ENCODE measurements at places on chromosomes 11 and 22. TPM values are rescaled to one million over a fixed set of nuclear protein-coding genes. Genes with fewer than 3 reads are reported as not detected.

DNA sequence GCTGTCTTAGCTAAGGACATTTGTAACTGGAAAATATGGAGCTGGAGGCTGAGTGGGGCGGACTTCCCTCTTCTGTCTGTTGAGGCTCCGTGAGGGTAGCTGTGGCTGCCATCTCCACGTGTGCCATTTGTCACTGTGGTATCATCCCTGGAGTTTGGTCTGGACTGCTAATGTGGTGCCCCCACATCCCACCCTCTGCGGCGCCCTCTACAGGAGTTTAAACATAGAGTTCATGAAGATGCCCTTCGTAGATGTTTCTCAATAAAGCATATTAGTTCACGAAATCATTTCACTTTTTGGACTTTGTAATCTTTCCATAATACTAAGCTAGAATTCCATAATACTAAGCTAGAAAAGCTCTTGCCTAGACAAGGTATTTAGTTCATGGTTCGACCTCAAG, 52.4 kb downstream of the TECTA start:
- H3K27me3 ChIP-seq: no peaks in the 10 kb centered on the region
- H3K4me1 ChIP-seq: no peaks in the 10 kb centered on the region
- H3K4me3 ChIP-seq: no peak overlapping the region
- H3K36me3 ChIP-seq: no peaks in the 10 kb centered on the region
- no peak for DNase-seq
- H3K27ac ChIP-seq: no peak overlapping the region

GRCh38 chr22:38402204-38402603, 52.8 kb downstream of the KCNJ4 start:
- H3K4me1 ChIP-seq: peaks cover 25% of the 10 kb centered on the region
- H3K36me3 ChIP-seq: no peaks in the 10 kb centered on the region
- DNase-seq: no peak
- no peak overlapping the region for H3K4me3 ChIP-seq
- no peak overlapping the region for H3K27ac ChIP-seq

GRCh38 chr11:10751581-10751940, 515 bp downstream of the CTR9 start:
- no peak for DNase-seq
- peak overlapping the region; percentile 94 for H3K4me3 ChIP-seq
- no peaks in the 10 kb centered on the region for H3K4me1 ChIP-seq
- H3K36me3 ChIP-seq: no peaks in the 10 kb centered on the region
- peak overlapping the region; percentile 93 for H3K27ac ChIP-seq

DNA sequence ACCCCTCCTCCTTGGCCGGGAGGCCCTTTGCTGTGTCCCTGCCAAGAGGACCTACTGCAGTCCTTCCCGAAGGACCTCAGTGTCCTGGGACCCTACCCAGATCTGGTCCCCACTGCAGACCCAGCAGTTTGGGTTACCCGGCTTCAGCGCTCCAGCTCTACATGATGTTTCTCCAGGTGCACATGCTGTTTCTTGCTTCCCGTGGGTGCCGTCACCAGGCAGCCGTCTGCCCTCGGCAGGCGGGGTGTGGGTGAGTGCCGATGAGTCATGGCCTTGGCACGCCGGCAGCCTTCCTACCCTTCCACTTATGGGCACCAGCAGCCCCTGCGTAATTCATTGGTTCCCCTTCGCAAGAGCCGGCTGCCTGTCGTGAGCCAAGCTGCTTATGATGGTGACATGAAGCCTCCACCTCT, 101.8 kb downstream of the BCR start:
- peaks cover 44% of the 10 kb centered on the region for H3K4me1 ChIP-seq
- no peak overlapping the region for H3K4me3 ChIP-seq
- H3K36me3 ChIP-seq: peaks cover 91% of the 10 kb centered on the region
- peak overlapping the region; percentile 71 for H3K27ac ChIP-seq
- DNase-seq: no peak
- H3K27me3 ChIP-seq: no peaks in the 10 kb centered on the region

DNA sequence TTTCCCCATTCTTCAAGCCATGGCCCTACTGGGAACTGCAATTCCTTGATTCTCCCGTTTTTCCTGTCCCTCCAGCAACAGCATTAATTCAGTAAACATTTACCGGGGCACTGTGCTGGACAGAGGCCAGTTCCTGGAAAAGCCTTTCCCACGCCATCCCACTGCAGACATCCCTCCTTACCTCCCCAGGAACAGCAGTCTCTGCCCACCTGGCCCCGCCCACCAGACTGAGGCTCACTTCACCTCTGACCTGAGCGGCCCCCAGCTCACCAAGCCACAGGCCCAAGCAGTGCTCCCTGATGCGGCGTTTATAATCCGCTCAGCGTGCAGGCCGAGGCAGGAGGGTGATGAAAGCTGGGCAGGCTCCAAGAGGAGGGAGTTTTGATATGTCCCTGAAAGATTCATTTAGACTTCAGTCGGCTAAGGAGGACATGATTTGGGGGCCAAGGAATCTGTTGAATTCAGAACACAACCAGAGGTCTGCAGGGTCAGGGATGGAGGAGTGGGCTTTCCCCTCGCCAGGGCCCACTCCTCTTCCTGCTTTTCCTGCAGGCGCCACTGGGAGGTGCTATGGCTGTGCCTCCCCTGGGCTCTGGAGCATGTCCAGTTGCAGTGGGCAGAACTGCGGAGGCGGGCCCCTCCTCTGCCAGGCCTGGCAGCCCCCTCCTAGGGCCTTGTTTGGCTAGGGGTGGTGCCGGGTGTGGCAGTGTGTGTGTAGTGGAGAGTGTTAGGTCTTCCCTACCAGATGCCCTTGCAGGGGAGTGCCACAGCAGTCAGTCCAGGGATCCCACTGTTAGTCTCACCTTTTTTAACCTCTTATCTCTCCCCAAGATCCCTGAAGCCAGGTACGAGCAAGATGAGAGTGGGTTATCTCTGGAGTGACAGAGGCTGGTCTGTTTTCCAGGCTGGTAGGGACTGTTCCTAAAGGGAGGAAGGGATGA, 1.4 kb upstream of the TAGLN start:
- H3K36me3 ChIP-seq: no peaks in the 10 kb centered on the region
- DNase-seq: peak; percentile 65
- H3K4me1 ChIP-seq: peaks cover 19% of the 10 kb centered on the region
- H3K27me3 ChIP-seq: no peaks in the 10 kb centered on the region
- no peak overlapping the region for H3K4me3 ChIP-seq

DNA sequence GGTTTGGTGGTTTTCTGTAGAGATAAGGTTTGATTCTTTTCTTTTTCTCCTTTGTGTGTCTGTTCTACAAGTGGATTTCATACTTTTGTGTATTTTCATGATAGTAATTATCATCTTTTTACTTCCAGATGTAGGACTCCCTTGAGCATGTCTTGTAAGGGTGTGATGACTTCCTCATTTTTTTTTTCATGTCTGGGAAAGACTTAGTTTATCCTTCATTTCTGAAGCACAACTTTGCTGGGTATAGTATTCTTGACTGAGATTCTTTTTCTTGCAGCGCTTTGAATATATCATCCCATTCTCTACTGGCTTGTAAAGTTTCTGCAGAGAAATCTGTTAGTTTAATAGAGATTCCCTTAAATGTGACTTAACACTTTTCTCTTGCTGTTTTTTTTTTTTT, 32.9 kb downstream of the MADD start:
- no peak overlapping the region for H3K4me3 ChIP-seq
- no peak for DNase-seq
- H3K4me1 ChIP-seq: no peaks in the 10 kb centered on the region

GRCh38 chr11:23679981-23680380, 816.9 kb upstream of the LUZP2 start:
- H3K4me1 ChIP-seq: no peaks in the 10 kb centered on the region
- H3K27ac ChIP-seq: no peak overlapping the region
- DNase-seq: no peak
- H3K4me3 ChIP-seq: no peak overlapping the region
- no peaks in the 10 kb centered on the region for H3K27me3 ChIP-seq

DNA sequence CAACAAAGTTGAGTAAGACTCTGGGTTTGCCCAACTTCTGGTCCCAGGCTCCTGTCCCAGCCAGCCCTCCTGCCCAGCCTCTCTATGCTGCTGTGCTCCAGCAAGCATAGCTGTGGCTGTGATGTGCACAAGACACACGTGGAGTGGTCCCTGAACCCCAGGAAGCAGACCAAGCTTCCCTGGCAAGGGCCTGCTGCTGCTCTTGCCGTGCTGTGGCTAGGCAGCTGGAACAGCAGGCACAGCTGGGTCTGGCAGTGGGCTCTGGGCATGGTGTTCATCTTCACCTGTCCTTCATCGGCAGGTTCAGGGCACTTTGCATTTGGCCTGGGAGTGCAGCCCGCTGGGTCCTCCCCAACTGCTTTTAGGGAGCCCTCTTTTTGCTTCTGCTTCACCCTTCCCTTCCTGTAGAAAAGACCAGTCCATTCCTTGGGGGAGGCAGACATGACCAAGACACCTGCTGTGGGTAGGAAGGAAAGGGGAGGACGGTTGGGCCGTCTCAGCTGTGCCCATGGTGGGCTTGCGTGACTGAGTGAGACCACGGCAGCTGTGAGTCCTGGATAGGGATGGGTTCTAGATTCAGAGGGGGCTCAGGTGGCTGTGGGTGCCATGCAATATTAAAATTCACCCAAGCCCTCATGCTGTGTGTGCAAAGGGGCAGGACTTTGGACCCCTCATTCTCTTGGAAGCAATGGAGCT, 26.1 kb upstream of the ETS1 start:
- no peak overlapping the region for H3K27ac ChIP-seq
- H3K36me3 ChIP-seq: no peaks in the 10 kb centered on the region
- H3K27me3 ChIP-seq: no peaks in the 10 kb centered on the region
- no peak overlapping the region for H3K4me3 ChIP-seq

DNA sequence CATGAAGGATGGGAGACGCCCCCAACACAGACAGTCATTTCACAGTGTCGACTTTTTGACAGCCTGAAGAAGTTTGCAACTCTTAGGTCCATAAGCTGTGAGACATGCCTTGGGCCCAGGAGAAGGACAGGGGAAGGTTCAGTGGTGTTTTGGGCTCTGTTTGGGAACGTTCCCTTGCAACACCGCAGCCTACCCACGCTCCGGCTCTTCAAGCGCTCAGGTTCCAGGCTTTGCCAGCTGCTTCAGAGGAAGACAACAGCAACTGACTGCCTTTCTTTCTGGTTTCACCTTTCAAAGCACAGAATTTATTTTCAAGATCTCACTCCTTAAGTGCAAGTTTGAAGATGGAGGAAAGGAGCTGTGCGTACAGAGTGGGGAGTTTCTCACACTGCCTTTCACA, 575.8 kb upstream of the B3GAT1 start:
- no peak for DNase-seq
- H3K4me3 ChIP-seq: no peak overlapping the region
- no peaks in the 10 kb centered on the region for H3K36me3 ChIP-seq

- DNase-seq: no peak
- no peaks in the 10 kb centered on the region for H3K27me3 ChIP-seq
- H3K4me3 ChIP-seq: no peak overlapping the region
- no peak overlapping the region for H3K27ac ChIP-seq
- H3K4me1 ChIP-seq: no peaks in the 10 kb centered on the region
Observed at GRCh38 chr22:41808400-41808799, 7.9 kb downstream of the CCDC134 start.

DNA sequence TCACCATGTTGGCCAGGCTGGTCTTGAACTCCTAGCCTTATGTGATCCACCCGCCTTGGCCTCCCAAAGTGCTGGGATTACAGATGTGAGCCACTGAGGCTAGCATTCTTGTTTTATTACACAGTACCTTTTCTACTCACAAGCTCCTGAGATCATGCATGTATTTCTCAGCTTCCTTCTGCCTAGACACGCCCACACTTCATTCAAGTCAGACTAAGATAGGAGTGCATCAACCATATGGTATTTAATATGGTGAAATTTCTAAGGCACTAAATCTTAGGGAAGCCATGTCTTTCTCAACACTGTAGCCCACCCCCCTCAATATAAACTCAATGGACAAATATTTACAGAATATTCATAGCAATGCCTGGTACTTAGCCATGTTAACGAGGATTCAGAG, 62.1 kb downstream of the SLC25A17 start:
- no peaks in the 10 kb centered on the region for H3K4me1 ChIP-seq
- H3K36me3 ChIP-seq: no peaks in the 10 kb centered on the region
- no peak for DNase-seq
- H3K4me3 ChIP-seq: no peak overlapping the region
- no peak overlapping the region for H3K27ac ChIP-seq
- no peaks in the 10 kb centered on the region for H3K27me3 ChIP-seq

- no peaks in the 10 kb centered on the region for H3K36me3 ChIP-seq
- H3K4me1 ChIP-seq: peaks cover 6% of the 10 kb centered on the region
- peak overlapping the region; percentile 83 for H3K27ac ChIP-seq
- H3K4me3 ChIP-seq: no peak overlapping the region
- DNase-seq: no peak
Observed at GRCh38 chr22:45317551-45318167, 7.9 kb downstream of the FAM118A start.

- no peaks in the 10 kb centered on the region for H3K36me3 ChIP-seq
- H3K27ac ChIP-seq: no peak overlapping the region
- peaks cover 4% of the 10 kb centered on the region for H3K27me3 ChIP-seq
- no peak overlapping the region for H3K4me3 ChIP-seq
Observed at GRCh38 chr11:129410395-129410960, 34.8 kb downstream of the BARX2 start.

DNA sequence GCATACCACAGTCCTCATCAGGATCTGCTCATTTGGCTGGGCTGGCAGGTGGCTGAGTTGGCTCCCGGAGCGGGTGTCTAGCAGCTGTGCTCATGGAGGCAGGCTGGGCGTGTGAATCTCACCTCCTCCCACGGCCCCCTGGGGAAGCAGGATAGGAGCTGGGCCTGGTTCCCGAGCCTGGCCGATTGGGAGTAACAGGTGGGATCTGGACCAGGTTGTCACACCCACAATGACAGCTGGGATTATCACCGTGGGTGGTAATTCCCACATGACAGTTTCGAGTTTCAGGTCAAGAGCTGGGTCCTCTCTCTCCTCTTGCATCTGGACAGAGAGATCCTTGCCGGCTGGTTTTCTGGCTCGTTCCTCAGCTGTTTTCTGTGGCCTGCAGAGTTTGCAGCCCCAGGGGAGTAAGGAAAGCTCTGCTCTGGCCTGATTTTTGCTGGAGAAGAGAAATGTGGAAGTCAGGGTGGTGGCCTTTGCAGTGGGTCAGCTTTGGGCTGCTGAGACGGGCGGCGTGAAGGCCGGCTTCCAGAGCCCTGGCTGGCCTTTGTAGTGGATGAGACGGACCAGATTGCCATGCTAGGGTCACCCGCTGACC, 57.0 kb downstream of the BCR start:
- H3K4me3 ChIP-seq: no peak overlapping the region
- DNase-seq: no peak
- peaks cover 68% of the 10 kb centered on the region for H3K4me1 ChIP-seq
- no peaks in the 10 kb centered on the region for H3K27me3 ChIP-seq
- no peaks in the 10 kb centered on the region for H3K36me3 ChIP-seq
- no peak overlapping the region for H3K27ac ChIP-seq

GRCh38 chr11:112523031-112523430, 262.4 kb upstream of the PLET1 start:
- no peak overlapping the region for H3K27ac ChIP-seq
- no peaks in the 10 kb centered on the region for H3K27me3 ChIP-seq
- no peak overlapping the region for H3K4me3 ChIP-seq

Gene HBB
- total RNA-seq: 273 TPM

Gene CCDC134
- 9.7 TPM for total RNA-seq

Gene SCGB1C1
- total RNA-seq: not detected

Gene ZBTB16
- 55.6 TPM for total RNA-seq

Gene NFAM1
- 28.0 TPM for total RNA-seq

Gene C22orf23
- 0.65 TPM for total RNA-seq

Gene TRIM3
- total RNA-seq: 20.6 TPM

Gene PIK3IP1
- 12.8 TPM for total RNA-seq

Gene PGA5
- 0.47 TPM for total RNA-seq

Gene TMEM121B
- 0.41 TPM for total RNA-seq

Data from left lung (tissue), 14 donors.